ENCODE measurements at places on chromosomes 3 and 15. TPM values are rescaled to one million over a fixed set of nuclear protein-coding genes. Genes with fewer than 3 reads are reported as not detected.

Gene ZNF148
- 41.5 TPM for polyA plus RNA-seq

Gene FANCI
- polyA plus RNA-seq: 27.9 TPM

Gene DNASE1L3
- 17.2 TPM for polyA plus RNA-seq

GRCh38 chr15:47866446-47866845 lies 149.1 kb downstream of the SEMA6D start:
- no peak for DNase-seq

GRCh38 chr15:56295433-56295832 lies 51.8 kb upstream of the RFX7 start:
- DNase-seq: no peak

GRCh38 chr15:39585871-39586301 lies 5.0 kb downstream of the THBS1 start:
- no peak for DNase-seq

DNA sequence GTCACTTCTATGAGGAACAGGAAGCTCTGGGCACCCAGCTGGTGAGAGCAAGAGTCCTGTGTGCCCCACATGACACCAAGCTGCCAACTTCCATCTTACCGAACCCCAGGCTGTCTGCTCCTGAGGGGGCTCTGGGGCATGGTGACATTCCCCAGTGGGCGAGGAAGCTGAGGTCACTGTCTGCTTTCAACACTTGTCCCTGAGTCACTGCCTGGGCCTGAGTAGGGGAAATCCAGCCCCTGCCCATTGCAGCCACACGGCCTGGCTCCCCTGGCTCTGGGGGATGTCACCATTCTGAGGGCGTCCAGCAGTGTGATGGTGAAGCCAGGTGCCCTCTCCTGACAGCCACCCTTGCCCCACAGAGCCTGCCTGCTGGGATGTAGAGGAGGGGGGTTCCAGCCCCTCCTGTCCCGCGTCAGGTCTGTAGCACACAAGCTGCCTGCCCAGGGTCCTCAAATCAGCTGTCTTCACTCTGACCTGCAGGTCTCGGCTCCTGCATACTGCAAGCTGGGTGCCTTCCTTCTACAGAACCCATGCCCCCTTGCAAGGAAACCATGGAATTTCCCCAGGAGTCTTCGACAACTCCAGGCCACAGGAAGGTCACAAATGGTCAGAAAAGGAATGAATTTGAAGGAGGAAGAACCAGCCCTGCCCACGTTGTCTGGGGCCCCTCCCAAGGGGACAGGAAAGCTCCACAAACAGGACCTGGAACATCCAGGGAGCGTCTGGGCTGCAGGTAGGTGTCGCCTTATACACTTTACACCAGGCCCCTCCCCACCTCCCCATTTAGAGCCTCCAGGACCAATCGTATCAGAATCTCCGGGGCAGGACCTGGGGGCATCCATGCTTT lies 69.9 kb upstream of the GATM start:
- DNase-seq: no peak

DNA sequence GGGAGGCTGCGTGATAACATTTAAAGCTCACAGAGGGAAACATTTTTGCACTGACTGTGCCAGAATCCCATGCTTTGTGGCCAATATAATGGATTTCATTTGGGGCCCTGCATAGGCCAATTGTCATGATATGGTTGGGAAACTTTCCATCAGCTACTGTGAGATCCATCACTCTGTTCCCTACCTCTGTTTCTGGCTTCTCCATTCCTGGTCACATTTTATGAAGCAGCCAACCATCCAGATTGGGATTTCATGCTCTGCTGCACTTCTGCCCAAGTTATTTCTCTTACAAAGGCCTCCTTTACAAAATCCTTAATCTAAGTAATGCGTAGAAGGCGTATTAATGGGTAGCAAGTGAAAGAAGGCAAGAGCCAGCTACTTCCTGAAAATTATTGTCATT lies 221.1 kb downstream of the LRTM1 start:
- DNase-seq: no peak

All from left renal pelvis (tissue), 4 donors.